WERI-Rb-1 (cell line): ENCODE measurements at places on chromosomes 13 and 19.

- peak; percentile 69 for DNase-seq
Observed at GRCh38 chr13:40666045-40666932, at the start of gene FOXO1. FOXO1 (minus strand) TSS chr13:40666641; CDS start chr13:40666212, 429 bp downstream.

GRCh38 chr13:46137627-46138317, 32.9 kb upstream of the CPB2 start:
- no peak for DNase-seq

- no peak for DNase-seq
Observed at GRCh38 chr13:113962386-113962785, 11.5 kb downstream of the C13orf46 start.

DNA sequence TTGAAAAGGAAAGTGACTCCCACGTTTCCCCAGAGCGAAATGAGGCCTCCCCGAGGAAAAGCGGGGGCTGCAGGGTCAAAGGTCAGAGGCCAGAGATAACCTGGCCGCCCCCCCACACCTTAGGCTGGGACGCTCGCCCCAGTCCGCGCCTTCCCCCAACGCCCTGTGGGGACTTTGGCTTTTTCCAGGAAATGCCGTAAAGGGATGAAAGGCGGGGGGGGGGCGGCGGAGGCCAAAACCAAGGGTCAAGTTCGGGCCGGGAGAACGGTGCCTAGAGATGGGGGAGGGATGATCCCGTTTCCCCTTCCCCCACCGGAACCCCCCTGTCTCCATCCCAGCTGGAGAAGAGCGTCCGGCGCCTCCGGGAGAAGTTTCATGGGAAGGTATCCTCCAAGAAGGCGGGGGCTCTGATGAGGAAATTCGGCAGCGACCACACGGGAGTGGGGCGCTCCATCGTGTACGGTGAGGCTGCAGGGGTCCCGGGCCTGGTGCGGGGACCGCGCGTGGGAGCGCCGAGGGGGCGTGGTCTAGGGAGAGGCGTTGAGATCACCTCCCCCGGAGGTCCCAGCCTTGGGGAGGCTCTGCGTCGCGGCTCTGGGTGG, 575 bp downstream of the SHFL start:
- no peak for DNase-seq

GRCh38 chr19:10027158-10027997, 14.1 kb downstream of the RDH8 start:
- DNase-seq, result peak; percentile 92

GRCh38 chr19:18253716-18254115, 20.5 kb downstream of the IQCN start:
- DNase-seq, result no peak
